Activated CD4-positive, alpha-beta memory T cell treated with anti-CD3 and anti-CD28 coated beads, Interleukin-2, amount 10 ng/mL, durations not matched to agents 7 days and 5 days (primary cell): ENCODE measurements at places on chromosomes 5 and 9.

DNA sequence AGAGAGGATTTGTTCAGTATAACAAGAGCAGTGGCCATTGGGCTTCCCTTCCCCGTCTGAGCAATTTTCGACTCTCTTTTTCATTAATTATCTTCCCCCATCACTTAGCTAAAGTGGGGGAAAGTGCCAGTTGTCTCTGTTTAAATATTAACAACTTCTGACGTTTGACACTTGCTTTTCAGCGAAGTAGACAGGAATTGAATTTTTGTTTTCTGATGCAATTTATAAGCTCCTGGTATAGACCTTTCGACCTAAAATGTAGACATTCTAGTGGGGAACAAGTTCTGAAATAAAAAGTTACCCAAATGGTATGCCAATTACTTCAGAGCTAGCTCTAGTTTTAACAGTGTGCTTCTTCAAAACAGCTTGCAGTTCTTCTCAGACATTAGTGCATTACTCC lies 100.6 kb downstream of the ITGA1 start:
- H3K4me3 ChIP-seq = no peak overlapping the region
- H3K27me3 ChIP-seq = no peaks in the 10 kb centered on the region
- DNase-seq = no peak
- no peaks in the 10 kb centered on the region for H3K4me1 ChIP-seq

DNA sequence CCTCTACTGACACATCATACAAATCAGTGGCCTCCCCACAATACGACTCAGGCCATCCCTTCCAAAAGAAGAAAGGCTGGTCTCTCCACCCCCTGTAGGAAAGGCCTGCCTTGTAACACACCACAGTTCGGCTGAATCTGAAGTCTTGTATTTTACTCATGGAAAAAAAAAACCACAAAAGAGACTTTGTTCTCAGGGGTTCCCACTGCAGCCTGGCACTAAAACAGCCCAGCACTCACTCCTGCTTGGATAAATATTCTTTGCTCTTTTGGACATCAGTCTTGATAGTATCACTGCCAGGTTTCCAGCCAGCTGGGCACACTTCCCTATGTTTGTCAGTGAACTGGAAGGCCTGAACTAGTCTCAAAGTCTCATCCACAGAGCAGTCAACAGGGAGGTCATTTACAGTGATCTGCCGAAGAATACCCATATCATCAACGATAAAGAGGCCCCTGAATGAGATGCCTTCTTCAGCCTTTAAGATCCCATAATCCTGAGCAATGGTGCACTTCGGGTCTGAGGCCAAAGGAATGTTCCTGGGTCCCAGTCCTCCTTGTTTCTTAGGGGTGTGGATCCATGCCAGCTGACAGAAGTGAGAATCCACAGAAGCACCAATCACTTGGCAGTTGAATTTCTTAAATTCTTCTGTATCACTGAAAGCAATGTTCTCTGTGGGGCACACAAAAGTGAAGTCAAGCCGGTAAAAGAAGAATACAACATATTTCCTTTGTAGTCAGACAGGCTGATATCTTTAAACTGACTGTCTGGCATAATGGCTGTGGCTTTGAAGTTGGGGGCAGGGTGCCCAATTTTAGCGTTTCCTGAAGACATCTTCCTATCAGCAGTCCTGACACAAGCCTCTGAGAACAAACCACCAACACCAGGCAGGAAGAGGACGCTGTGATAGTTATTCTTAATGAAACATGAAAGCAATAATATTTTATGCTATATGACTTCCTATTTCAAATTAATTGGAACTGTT lies 198.1 kb downstream of the LURAP1L start:
- no peak overlapping the region for H3K4me3 ChIP-seq
- H3K27me3 ChIP-seq = no peaks in the 10 kb centered on the region
- H3K36me3 ChIP-seq = no peaks in the 10 kb centered on the region
- no peaks in the 10 kb centered on the region for H3K4me1 ChIP-seq
- no peak overlapping the region for H3K27ac ChIP-seq

- no peaks in the 10 kb centered on the region for H3K4me1 ChIP-seq
- no peak for DNase-seq
- no peak overlapping the region for H3K4me3 ChIP-seq
- no peaks in the 10 kb centered on the region for H3K27me3 ChIP-seq
- H3K36me3 ChIP-seq = no peaks in the 10 kb centered on the region
Observed at GRCh38 chr5:93123127-93123526, 457.9 kb downstream of the NR2F1-AS1 start.

- peak; percentile 30 for DNase-seq
- H3K27ac ChIP-seq = no peak overlapping the region
- no peak overlapping the region for H3K4me3 ChIP-seq
- no peaks in the 10 kb centered on the region for H3K36me3 ChIP-seq
- peaks cover 27% of the 10 kb centered on the region for H3K27me3 ChIP-seq
Observed at GRCh38 chr5:134289509-134290113, 63.7 kb upstream of the PPP2CA start.

- DNase-seq = no peak
- no peaks in the 10 kb centered on the region for H3K36me3 ChIP-seq
- no peaks in the 10 kb centered on the region for H3K27me3 ChIP-seq
- H3K4me3 ChIP-seq = no peak overlapping the region
- no peak overlapping the region for H3K27ac ChIP-seq
- no peaks in the 10 kb centered on the region for H3K4me1 ChIP-seq
Observed at GRCh38 chr9:105850852-105851500, 156.6 kb downstream of the TMEM38B start.

DNA sequence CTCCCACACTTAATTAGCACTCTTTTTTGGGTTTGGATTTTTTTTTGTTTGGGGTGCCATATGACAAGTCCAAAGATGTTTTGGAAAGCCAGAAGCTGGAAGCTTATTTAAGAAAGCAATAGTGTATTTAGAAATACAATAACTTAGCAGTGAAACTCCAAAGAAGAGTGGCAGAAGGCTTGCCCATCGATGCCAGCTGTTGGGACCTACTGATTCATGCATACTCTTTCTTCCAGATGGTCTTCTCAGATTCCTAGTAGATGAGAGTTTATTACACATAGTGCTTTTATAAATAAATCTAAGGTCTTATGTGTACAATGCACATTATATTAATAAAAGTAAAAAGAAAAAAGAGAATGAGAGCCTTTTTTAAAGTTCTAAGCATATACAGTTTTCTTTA lies 374.6 kb downstream of the OSTF1 start:
- no peaks in the 10 kb centered on the region for H3K4me1 ChIP-seq
- no peaks in the 10 kb centered on the region for H3K36me3 ChIP-seq
- no peak overlapping the region for H3K4me3 ChIP-seq
- H3K27me3 ChIP-seq = no peaks in the 10 kb centered on the region
- no peak for DNase-seq

- no peaks in the 10 kb centered on the region for H3K4me1 ChIP-seq
- H3K36me3 ChIP-seq = no peaks in the 10 kb centered on the region
- no peak overlapping the region for H3K4me3 ChIP-seq
- no peak for DNase-seq
Observed at GRCh38 chr9:13410566-13411031, 131.1 kb upstream of the MPDZ start.

GRCh38 chr9:14323985-14324650 lies 10.2 kb upstream of the NFIB start:
- no peak overlapping the region for H3K4me3 ChIP-seq
- H3K36me3 ChIP-seq = no peaks in the 10 kb centered on the region
- H3K27ac ChIP-seq = no peak overlapping the region
- H3K4me1 ChIP-seq = peaks cover 26% of the 10 kb centered on the region
- DNase-seq = no peak
- peaks cover 55% of the 10 kb centered on the region for H3K27me3 ChIP-seq

- peaks cover 18% of the 10 kb centered on the region for H3K4me1 ChIP-seq
- H3K36me3 ChIP-seq = no peaks in the 10 kb centered on the region
- H3K27me3 ChIP-seq = peaks cover 5% of the 10 kb centered on the region
- H3K4me3 ChIP-seq = no peak overlapping the region
Observed at GRCh38 chr9:120978987-120979386, 52.4 kb upstream of the TRAF1 start.
